Omental fat pad (tissue), 4 donors: ENCODE measurements at places on chromosomes 3 and 15. TPM values are rescaled to one million over a fixed set of nuclear protein-coding genes. Genes with fewer than 3 reads are reported as not detected.

GRCh38 chr3:108983051-108983450, 29.4 kb upstream of the GUCA1C start:
- no peak for DNase-seq

DNA sequence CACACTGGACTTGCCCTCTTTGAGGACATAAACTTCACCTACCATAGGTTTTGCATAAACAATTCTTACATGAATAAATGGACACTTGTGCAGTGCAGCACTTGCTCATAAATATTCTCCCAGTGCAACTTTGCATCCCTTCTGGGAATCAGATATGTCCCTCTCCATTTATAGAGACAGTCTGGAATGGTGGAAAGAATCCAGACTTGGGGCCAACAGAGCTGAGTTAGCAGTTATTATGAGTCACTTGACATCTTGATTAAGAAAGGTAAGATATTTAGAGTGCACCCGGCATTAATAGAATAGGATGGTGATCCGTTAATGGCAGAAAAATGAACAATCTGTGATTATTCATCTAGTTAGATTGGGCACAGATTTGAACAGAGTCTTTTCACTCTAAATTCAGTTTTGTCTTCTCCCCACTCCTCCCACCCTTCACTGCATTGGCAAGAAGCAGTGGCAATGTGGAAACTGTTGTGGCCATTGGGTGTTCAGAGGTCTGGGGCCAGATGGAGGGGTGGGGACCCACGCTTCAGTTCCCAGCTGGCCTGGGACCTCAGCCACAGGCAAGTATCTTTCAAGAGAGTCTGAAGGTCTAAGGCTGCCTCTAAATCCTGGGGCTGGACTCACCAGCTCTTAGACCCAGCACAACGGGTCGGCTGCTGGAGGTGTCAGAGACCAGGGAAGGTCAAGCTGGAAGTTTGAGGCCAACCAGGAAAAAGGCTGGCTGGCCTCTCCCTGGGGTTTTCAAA, 58.9 kb upstream of the KY start:
- DNase-seq = no peak

PAK6 gene
- 1.5 TPM for total RNA-seq

- DNase-seq = no peak
Measured at GRCh38 chr15:69804786-69805185, 292.9 kb downstream of the TLE3 start.

DNA sequence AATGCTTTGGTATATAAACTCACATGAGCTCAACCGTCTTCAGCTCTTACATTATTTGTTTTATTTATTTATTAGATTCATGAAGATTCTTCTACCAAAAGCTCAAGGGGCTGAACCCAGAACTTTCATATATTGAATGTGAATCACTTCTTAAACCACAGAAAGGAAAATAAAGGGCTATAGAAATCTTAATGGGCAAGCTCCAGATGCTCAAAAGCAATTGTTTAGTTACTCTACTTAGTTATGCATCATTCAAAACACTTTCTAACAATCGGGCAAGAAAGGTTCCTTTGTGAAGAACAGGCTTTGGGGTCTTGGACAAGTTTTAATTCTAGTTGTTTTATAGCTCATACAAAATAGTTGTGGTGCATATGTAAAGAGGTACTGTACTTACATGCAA, 380.2 kb downstream of the TIGIT start:
- no peak for DNase-seq

DNA sequence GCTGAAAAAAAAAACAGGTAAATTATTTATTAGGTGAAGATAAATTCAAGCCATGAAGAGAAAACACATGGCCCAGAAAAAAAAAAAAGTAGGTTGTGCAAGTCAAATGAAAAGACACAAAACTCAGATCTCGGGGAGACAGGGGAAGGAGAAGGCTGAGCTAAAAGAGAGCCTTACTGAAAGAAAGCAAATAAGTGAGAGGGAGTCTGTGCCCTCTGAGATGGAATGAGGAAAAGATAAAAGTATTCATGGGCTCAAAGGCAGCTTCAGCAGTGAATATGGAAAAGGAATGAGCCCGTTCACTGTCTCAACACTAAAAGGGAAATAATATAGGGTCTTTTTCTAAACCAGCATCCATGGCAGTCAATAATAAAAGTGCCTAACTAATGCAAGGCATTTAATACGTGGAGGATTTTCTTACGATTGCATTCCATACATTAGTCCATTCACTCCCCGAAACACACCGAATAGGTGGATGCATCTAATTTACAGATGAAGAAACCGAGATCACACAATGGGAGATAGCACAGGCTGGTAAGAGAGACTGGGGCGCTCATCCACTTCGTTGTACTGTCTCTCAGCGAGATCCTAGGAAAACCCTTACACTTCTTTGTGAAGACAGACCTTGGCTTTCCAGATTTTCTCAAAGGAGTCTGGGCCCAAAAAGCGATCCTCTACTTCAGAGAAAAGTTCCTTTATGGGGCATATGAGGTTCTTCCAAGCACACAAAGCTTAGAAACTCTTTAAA, 1.1 kb downstream of the TFDP2 start:
- DNase-seq = no peak

FRMD5 gene
- 0.13 TPM for total RNA-seq

SUCNR1 gene
- 2.4 TPM for total RNA-seq

DNA sequence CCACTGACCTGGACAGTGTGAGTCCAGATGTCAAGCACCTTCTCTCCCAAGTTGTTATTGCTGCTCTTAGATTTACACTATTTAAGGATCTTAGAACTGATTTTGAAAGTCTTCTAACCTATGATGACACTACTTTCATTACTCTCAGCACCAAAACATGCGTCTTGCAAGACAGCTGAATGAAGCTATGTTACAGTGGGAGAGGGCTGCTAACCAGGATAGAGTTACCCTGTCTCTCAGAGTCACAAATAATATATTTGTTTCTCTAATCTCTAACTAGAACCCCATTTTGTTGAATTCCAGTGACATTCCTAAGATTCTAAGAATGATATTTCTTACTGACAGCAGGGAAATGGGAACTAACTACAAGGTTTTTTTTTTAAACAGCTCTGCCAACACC, 455.5 kb downstream of the MAGI1 start:
- DNase-seq = no peak

ERICH6 gene
- not detected for total RNA-seq

- DNase-seq = no peak
Measured at GRCh38 chr15:56052395-56053045, 59.1 kb upstream of the NEDD4 start.

- no peak for DNase-seq
Measured at GRCh38 chr3:129224984-129225393, 24.4 kb upstream of the COPG1 start.

- DNase-seq = no peak
Measured at GRCh38 chr3:165754219-165755007, 82.8 kb downstream of the BCHE start.

ANKDD1A gene
- total RNA-seq = 5.9 TPM

GRCh38 chr3:188060840-188061544, 93.0 kb upstream of the LPP start:
- no peak for DNase-seq

SCG5 gene
- total RNA-seq = 3.4 TPM

GRCh38 chr3:88101142-88101541, 42.1 kb downstream of the ZNF654 start:
- no peak for DNase-seq

SERINC4 gene
- not detected for total RNA-seq

- no peak for DNase-seq
Measured at GRCh38 chr3:31884251-31884650, 96.8 kb downstream of the OSBPL10 start.

DNA sequence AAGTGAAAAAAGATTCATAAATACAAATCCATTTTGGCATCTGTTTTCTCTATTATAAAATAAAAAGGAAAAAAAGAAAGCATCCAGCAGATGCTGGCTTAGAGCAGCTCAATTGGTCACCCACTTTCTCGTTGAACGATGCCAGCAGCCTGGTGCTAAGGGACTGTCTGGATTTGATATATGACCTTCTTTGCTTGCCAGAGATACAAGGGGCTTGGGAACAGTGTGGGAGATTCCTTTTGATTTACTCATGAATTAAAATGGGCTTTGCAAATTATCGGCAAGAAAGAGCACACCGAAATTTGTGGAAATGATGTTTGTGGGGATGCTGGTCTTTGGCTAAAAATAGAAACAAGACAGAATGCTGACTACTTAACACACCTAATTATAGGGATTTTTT, 210.3 kb upstream of the STT3B start:
- no peak for DNase-seq

C3orf20 gene
- total RNA-seq = not detected

- DNase-seq = no peak
Measured at GRCh38 chr3:63477494-63478129, 174.9 kb upstream of the SNTN start.

DNA sequence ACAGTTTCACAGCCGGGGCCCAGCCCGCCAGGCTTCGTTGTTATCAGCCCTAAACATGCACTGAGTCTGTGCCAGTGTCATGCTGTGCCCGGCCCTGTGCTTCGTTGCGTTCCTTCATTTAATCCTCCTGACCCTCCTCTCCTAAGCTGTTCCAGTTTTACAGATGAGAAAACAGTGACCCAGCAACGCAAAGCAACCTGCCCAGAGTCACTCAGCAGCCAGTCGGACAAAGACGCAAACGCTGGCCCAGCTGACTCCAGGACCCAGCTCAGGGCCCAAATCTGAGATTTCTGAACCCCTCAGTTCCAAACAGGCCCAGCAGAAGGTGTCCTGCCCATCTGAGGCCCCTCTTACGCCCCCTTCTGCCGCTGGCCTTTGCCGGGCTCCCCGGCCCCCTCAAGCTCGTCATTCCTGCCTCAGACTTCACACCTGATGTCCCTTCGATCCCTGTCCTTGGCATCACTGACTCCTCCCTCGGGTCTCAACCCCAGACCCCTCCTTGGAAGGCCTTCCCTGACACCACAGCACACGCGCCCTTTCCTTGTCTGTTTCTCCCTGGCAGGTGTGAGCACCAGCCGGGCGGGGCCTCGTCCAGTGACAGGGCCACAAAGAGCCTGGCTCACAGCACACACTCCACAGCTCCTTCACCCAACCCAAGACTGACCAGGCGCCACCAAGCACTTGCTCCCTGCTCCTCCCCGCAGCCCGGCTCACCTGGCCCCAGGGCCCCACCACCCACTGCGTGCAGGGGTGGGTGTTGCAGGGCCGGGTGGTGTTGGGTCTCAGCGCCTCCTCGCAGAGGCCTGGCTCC, 48.1 kb downstream of the ADAMTS7 start:
- no peak for DNase-seq

DNA sequence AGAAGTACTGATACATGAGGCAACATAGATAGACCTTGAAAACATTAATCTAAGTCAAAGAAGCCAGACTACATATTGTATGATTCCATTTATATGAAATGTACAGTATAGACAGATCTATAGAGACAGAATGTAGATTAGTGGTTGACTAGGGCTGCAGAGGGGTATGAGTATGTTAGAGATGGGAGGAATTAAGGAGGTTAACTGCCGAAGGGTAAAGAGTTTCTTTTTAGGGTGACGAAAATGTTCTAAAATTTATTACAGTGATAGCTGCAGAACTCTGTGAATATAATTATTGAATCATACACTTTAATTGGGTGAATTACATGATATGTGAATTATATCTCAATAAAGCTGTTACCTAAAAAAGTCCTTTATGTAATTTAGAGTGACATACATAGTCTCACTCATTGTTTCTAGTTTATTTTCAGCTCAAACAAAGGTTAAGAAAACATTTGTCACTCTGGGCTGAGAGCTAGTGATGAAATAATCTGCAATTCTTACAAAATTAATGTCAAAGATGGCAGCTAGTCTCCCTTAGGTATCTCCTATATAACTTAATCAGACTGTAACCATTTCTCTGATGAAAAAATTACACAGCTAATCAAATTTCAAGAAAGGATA, 61.4 kb downstream of the DENND4A start:
- no peak for DNase-seq

ITGB5 gene
- 452 TPM for total RNA-seq

SCN5A gene
- 0.06 TPM for total RNA-seq

HIGD2B gene
- not detected for total RNA-seq

TOP2B gene
- 63.0 TPM for total RNA-seq

DNA sequence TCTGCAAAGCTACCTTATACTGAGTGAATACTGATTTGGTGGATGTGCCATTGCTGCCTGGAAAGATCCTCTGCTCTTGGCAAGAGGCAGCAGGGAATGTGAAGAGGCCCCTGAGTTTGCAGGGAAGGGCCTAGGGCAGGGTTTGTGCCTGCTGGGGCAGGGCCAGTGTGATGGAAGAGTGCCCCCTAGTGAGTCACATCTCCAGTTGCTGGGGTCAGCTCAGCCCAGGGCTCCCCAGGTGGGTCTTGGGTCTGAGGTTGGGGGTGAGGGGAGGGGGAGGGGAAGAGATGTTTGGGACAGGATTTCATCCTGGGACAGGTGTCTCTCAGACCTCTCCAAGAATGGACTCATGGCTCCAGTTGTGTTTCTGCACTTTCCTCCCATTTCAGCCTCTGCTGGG, 4.1 kb upstream of the AMOTL2 start:
- DNase-seq = peak; percentile 16

GRCh38 chr3:127165694-127166485, 27.0 kb upstream of the PRR23E start:
- DNase-seq = no peak

GRCh38 chr3:117074826-117075225, 365.2 kb downstream of the TUSC7 start:
- no peak for DNase-seq

DNA sequence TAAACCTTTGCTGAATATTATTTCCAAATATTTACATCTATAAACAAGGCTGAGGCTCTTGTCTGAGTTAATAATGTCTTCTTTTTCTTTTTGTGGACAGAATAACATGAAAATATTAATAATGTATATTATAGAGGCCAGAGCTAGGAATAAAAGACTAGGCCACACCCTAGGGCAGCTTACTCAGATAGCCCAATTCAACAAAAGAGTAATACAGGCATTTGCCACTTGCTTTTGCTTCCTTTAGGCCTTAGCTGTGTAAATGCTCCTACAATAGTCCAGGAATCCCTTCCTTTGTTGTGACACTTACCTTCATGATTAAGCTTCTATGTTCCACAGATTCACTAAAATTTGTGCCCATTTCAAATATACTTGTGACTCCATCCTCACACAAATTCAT, 16.5 kb downstream of the IMPG2 start:
- no peak for DNase-seq

DISP2 gene
- 0.19 TPM for total RNA-seq

- no peak for DNase-seq
Measured at GRCh38 chr3:79202471-79203143, 565.2 kb downstream of the ROBO1 start.

DNA sequence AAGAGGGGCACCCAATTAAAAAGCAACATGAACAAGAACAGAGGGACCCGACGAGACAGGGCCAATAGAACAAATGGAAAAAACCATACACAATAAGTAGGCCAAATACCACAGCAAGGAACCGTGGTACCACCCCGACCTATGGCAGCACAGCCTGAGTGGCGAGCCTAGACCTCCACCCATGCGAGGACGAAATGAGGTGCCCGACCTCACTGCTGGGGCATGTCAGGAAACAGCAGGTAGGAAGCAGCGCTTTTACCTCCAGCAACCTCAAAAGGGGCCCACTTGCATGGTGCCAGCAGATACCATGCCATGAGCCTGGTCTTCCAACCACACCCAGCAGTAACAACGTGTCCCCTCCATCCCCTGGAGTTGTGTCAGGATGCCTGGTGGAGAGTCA, 77.9 kb downstream of the PCSK6 start:
- no peak for DNase-seq

- DNase-seq = no peak
Measured at GRCh38 chr3:155018621-155019330, 61.3 kb upstream of the MME start.

GRCh38 chr3:146130881-146131371, 30.1 kb downstream of the PLOD2 start:
- DNase-seq = no peak

MOBP gene
- 0.09 TPM for total RNA-seq

- no peak for DNase-seq
Measured at GRCh38 chr3:110526777-110527727, 544.6 kb upstream of the NECTIN3 start.

- DNase-seq = no peak
Measured at GRCh38 chr3:65666448-65667091, 372.1 kb downstream of the MAGI1 start.

LIPC gene
- total RNA-seq = not detected
